ENCODE measurements at places on chromosomes 13 and 19. TPM values are rescaled to one million over a fixed set of nuclear protein-coding genes. Genes with fewer than 3 reads are reported as not detected.
A peak's percentile ranks its signal among the peaks of the same experiment; 100 is the strongest.

The SELENOV gene
- not detected for total RNA-seq

DNA sequence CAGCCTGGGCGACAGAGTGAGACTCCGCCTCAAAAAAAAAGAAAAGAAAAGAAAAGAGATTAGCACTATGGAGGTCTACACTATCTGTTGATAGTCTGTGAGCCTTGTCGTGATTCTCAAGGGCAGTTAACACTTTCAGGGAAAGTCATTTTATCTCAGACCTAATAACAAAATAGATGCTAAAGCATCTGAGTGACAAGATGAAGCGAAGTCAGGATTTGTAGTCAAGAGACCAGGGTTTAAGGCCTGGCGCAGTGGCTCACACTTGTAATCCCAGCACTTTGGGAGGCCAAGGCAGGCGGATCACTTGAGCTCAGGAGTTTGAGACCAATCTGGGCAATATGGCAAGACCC, 13.3 kb upstream of the RAB8A start:
- no peak overlapping the region for H3K4me3 ChIP-seq
- peaks cover 17% of the 10 kb centered on the region for H3K4me1 ChIP-seq
- peaks cover 93% of the 10 kb centered on the region for H3K36me3 ChIP-seq
- no peaks in the 10 kb centered on the region for H3K27me3 ChIP-seq

DNA sequence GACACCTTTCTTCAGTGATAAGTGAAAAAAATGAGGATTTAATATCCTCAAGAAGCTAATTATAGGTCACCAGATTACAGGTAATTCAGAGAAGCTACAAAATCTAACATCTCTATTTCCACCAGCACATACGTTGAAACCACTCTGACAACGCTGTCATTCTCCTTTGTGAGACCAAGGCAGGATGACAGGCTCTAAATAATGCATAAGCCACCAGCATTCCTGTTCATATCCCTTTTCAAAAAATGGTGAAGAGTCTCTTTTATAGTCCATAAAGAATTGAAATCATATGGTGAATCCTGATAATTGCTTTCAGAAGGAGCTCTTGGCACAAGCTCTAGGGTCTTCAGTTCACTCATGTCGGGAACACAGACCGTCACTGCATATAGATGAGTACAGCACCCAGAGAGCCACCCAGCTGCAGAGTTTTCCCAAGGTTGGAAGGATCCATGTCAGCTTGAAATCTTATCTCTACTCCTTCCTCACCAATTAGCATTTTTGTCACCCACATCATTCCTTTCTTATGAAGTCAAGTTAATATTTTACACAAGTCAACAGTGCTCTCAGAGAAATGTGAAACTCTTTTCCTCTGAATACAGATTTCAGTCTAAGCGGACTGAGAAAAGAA, 431.4 kb downstream of the TBC1D4 start:
- no peaks in the 10 kb centered on the region for H3K27me3 ChIP-seq
- no peaks in the 10 kb centered on the region for H3K4me1 ChIP-seq
- H3K36me3 ChIP-seq: no peaks in the 10 kb centered on the region
- H3K4me3 ChIP-seq: no peak overlapping the region
- no peak for DNase-seq

DNA sequence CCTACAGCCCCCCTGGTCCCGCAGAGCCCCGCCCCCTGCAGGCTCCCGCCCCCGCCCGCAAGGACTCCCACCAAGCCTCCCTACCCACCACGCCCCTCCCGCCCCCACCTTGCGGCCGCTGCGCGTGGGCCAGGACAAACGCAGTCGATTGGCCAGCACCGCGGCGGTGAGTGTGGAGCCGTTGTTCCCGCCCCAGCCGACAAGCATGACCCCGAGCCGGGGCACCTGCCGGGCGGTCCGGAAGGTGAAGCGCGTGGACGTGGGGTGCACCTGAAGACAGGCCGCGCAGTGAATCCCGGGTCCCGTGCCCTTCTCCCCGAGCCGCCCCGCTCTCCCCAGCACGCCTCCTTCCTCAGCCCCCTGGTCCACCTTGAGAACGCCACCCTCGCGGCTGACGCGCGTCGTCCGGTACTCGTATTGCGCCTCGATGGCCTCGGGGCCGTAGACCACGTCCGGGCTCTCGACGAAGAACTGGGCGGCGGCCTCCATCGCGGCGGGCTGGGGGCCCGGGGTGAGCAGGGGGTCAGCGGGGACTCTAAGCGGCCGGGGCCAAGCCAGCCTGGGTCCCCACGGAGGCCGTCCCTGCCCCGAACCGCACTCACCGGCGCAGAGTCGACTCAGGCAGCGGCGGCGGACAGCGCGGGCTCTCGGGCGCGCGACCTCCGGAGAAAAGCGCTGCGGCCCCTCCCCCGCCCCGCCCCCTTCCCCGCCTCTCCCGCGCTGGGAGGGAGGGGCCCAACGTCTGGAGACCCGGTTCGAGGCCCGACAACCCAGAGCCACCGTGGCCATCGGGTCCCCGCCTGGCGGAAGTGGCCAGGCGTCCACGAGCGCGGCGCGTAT, at the start of gene ISYNA1:
Gene ISYNA1, minus strand, starts transcription at position 643 of the 840 bp plus-strand sequence. Its CDS starts 154 bp downstream, at position 489.
- H3K4me3 ChIP-seq: peak within 1 kb of the TSS; percentile 51
- H3K4me1 ChIP-seq: peaks cover 33% of the 10 kb centered on the region
- no peaks in the 10 kb centered on the region for H3K36me3 ChIP-seq

GRCh38 chr13:46489586-46490023, 63.4 kb upstream of the LRCH1 start:
- DNase-seq: no peak
- H3K27ac ChIP-seq: no peak overlapping the region
- H3K4me1 ChIP-seq: peaks cover 4% of the 10 kb centered on the region
- no peak overlapping the region for H3K4me3 ChIP-seq
- H3K27me3 ChIP-seq: no peaks in the 10 kb centered on the region
- H3K36me3 ChIP-seq: no peaks in the 10 kb centered on the region

The FBXO17 gene
- total RNA-seq: 18.9 TPM

DNA sequence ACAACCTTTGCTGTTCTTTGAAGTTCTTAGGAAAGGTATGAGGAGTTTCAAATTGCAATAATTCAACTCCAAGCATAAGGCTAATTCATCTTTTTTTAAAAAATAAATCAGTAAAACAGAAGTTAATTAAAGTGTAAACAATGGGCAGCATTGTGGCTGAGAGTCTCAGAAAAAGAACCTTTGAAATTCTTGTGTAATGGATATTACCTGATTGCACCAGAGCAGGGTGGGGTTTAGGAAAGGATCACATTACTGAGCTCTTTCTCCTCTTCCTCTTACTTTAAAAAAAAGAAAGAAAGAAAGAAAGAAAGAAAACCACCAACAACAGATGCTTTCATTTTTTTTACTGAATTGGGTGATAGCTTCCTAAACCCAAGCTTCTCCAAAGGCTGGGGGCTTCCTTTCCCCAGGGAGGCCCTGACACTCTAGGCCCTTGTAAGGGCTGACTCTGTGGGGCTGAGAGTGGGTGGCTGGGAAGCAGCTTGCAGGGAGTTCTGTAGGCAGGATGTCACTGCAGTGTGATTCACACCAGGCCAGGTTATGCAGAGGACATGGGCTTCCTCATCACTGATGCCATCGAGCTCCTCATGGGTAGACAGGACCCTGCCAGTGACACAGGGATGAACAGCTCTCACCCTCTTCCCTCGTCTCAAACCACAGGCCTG, 564.5 kb downstream of the FGF9 start:
- no peaks in the 10 kb centered on the region for H3K27me3 ChIP-seq
- no peak overlapping the region for H3K27ac ChIP-seq
- no peaks in the 10 kb centered on the region for H3K36me3 ChIP-seq
- no peak for DNase-seq
- no peak overlapping the region for H3K4me3 ChIP-seq

DNA sequence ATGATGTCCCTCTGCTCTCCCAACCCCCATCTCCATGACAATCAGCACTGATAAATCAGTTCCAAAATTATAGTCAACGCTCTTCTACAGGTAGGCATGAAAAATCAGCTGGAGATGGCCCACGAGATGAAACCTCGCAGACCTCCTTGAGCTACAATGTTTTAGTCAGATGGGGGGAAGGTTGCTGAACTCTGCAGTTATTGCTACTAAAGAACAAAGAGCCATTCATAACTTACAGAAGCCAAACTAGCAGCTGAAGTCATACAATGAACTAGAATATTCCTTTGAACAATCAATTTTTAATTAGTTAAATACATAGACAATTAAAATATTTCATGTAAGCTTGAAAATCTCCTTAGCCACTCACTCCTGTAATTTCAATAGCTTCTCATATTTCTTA, 179.2 kb downstream of the NHLRC3 start:
- H3K4me1 ChIP-seq: no peaks in the 10 kb centered on the region
- no peaks in the 10 kb centered on the region for H3K36me3 ChIP-seq
- no peak overlapping the region for H3K27ac ChIP-seq
- no peak overlapping the region for H3K4me3 ChIP-seq
- no peak for DNase-seq

DNA sequence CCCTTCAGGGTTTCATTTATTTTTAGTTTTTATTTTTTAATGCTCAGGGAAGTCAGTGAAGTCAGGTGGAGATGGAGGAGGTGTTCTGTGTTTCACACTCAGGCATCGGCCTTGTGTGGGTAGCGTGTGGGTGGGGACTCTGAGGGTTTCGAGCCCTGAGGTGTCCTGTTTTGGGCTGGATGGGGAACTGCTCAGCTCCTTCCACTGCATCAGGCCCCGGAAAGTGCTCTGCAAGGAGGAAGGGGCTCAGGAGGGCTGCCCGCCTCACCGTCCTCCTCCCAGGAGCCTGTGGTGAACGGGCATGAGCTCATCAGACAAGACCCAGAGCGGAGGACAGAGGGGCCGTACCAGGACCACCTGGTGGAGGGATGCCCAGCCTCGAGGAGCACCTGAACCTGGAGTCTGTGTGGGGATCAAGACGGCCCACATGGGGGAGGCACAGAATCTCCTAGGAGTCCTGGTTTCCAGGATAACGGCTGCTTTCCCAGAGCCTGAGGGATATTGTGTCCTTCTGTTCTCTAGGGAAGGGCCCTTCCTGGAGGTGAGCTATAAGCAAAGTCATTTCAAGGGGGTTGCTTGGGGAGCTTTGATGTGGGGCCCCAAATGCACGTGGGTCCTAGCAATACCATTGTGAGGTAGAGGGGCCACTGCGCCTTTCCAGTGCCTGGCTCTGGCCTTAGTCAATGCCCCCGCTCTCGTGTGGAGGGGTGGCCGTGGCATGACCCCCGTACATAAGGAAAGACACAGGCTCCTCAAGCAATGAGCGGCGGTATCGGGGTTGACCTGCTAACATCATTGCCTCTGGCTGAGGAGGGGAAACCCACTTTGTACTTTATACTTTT, 13.5 kb upstream of the GAS6 start:
- no peaks in the 10 kb centered on the region for H3K27me3 ChIP-seq
- no peak overlapping the region for H3K4me3 ChIP-seq
- H3K4me1 ChIP-seq: peaks cover 23% of the 10 kb centered on the region
- H3K27ac ChIP-seq: no peak overlapping the region

DNA sequence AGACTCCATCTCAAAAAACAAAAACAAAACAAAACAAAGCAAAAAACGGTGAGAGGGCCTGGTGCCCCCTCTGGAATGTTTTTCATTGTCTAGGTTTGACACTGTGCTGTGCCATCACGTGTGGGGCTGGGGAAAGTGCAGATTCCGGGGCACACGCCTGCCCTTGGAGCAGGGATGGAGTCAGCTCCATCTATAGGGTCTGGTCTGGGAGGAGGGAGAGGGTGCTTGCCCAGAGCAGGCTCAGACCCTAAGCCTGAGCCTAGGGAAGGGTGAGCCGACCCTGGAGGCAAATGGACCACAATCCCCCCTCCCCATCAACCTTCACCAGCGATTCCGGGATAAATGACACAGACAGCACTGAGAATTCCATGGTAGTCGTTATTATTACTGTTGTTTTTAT, 10.9 kb upstream of the ZBTB32 start:
- no peaks in the 10 kb centered on the region for H3K4me1 ChIP-seq
- no peak overlapping the region for H3K27ac ChIP-seq
- no peaks in the 10 kb centered on the region for H3K36me3 ChIP-seq
- no peak overlapping the region for H3K4me3 ChIP-seq
- no peaks in the 10 kb centered on the region for H3K27me3 ChIP-seq

The IRGC gene
- total RNA-seq: not detected

GRCh38 chr13:110347535-110348308, 40.6 kb downstream of the COL4A2 start:
- H3K27ac ChIP-seq: peak overlapping the region; percentile 58
- DNase-seq: no peak
- no peaks in the 10 kb centered on the region for H3K36me3 ChIP-seq
- no peak overlapping the region for H3K4me3 ChIP-seq
- H3K27me3 ChIP-seq: no peaks in the 10 kb centered on the region

DNA sequence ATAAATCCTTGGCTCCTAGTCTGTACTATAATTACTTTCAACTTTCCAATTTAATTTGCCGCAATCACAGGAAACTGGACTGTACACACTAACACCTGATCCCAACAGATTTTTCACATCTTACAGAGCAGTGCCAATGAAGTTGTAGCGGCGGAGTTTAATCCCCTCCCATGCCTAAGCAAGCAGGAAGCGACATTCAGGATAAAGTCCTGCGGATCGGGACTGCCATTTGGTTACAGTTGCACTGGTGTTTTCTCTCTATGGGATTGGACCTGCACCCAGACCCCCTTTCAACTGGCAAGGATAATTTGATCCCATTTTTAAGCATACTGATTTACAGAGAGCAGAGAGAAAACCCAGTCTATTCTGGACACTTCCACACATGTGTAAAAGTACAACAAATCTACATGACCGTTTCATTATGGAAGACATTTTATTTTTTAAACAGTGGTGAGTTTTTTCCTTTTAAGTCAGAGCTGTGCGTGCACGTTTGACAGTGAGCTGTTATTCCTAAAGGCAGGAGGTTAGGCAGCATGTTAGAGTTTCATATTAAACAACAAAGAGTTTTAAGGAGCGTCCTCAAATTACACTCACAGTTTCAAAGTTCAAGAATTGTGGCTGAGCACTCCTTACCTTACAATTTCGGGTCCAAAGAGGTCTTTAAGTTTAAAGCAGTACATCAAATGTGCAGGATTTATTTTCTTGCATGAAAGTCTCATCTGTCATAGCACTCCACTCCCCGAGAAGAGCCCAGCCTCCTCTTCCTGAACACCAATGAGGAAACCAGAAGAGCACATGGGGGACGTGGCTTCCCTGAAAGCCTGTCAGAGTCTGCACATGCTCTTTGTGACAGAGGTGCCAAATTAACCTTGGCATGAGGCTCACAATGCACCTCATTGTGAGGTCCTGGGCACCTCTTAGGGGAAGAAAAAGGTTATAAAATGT, 141.6 kb upstream of the RFC3 start:
- no peak for DNase-seq
- peak overlapping the region; percentile 16 for H3K27ac ChIP-seq
- H3K36me3 ChIP-seq: no peaks in the 10 kb centered on the region
- H3K27me3 ChIP-seq: no peaks in the 10 kb centered on the region

The CYP2A6 gene
- 1.6 TPM for total RNA-seq

The CAMSAP3 gene
- total RNA-seq: 36.9 TPM

The ZNF443 gene
- 3.6 TPM for total RNA-seq

The APOC4 gene
- total RNA-seq: not detected

The CERS1 gene
- total RNA-seq: not detected

- H3K4me1 ChIP-seq: peaks cover 10% of the 10 kb centered on the region
- no peaks in the 10 kb centered on the region for H3K36me3 ChIP-seq
- no peak overlapping the region for H3K4me3 ChIP-seq
These were observed 164.7 kb downstream of the KATNAL1 start for GRCh38 chr13:30142486-30143211.

GRCh38 chr13:106499896-106500295, 35.6 kb downstream of the EFNB2 start:
- no peak overlapping the region for H3K27ac ChIP-seq
- H3K36me3 ChIP-seq: no peaks in the 10 kb centered on the region
- H3K4me1 ChIP-seq: peaks cover 35% of the 10 kb centered on the region
- no peak for DNase-seq
